ENCODE measurements at places on chromosomes 2 and 18.

GRCh38 chr2:68736086-68736485 is 1.5 kb downstream of the ARHGAP25 start:
- no peak for DNase-seq

GRCh38 chr2:235195921-235196320 is 244.1 kb downstream of the SH3BP4 start:
- no peak for DNase-seq

DNA sequence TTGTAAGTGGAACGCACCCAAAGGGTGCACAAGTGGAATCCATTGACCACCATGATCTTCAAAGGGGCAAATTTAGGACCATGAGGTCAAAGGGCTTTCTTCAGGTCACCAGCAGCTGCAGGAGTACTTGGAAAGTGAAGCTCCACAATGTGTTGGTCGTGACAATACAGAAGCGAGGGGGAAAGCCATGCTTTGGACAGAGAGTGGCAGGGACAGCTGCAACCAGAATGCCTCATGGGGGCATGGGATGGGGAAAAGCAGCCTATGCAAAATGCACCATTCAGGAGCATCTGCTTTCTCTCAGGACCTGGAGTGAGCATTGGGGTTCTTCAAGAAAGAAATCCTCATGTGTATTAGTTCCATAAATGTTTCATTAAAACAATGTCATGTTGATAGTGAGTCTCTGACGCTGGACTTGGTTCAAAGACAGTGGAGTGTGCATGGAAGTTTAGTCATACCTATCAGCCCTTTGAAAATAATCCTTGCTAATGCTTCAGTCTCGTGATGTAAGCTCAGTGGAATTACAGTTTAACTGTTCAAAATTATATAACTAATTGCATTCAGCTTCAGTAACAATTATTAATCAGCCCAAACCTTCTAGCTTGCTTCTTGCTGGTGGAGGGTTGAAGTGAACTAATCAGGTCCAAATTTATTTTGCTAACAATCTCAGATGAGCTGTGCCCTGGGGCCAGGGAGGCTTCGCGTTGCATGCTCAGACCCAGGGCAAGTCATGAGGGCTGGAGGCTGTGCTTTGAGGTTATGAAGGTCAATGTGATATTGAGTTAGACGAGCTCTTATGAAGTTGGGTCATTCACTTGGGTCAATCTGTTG is 41.6 kb downstream of the ACKR3 start:
- no peak for DNase-seq

GRCh38 chr2:40243581-40244187 is 208.2 kb downstream of the SLC8A1 start:
- DNase-seq: no peak

DNA sequence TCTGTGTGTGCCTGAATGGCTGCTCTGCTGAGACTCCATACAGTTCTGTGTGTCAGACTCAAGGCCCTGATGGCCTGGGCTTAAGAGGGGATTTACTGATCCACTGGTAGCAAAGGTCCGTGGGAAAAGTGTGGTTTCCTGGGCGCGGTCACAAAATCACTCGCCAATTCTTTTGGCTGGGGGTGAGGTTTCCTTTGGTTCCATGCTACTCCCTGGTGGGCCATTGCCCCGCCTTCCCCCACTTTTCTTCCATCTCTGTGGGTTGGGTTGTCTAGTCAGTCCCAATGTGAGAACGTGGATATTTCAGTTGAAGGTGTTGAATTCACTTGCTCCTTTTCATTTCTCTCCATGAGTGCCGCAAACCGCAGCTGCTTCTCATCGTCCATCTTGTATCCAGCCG is 162.7 kb upstream of the NRXN1 start:
- DNase-seq: no peak

DNA sequence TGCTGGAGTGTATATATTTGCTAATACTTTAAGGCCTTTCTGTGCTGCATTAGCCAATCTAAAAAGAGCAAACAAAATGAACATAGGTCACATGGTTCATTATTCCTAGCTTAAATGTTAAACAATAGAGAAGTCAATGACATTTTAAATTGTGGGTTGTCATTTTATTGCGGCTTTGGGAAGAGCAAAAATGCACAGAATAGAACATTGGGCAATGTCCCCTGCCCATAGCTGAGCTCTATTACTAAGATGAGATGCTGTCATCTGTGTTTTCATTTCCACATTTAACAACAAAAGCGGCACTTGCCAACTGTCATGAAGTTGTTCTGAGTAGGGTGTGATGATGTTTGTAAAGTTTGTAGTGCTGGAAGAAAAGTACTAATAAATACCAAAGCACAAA is 3.2 kb upstream of the VAPA start:
- no peak for DNase-seq

Measured in CD4-positive, alpha-beta T cell (primary cell).